ENCODE measurements at places on chromosomes 4 and X.

DNA sequence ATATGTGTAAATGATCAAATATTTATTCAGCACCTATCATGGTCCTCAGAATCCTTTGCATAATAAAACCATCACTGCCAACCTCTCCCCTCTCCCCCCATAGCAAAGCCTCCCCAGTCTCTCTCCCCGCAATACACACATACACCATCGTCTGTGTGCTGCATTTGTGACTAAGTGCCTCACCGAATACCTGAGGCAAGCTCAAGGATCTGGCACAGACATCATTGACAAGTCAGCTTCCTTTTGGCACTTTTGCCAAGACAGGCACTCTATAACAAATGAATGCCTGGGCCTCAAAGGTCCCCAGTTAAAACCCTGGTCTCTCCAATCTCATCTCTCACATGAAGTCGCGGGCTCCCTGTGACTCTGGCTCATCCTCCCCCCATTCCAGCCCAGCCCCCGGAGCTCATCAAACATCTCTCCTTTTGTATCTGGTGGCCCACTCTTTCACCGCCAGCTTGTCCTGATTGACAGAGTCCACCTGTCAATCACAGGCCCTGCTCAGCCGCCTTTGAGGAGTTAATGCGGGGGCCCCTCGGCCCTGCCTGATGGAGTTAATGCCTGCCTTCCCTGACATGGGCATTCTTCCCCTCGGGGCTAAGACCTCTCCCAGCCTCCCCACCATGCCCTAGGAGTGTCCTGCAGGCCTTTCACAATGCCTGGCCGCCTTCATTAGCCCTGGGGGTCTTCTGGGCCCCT lies 135.8 kb upstream of the ATP6AP2 start:
- no peak for DNase-seq

GRCh38 chrX:134738445-134738844 lies 80.2 kb upstream of the PLAC1 start:
- DNase-seq, result no peak

DNA sequence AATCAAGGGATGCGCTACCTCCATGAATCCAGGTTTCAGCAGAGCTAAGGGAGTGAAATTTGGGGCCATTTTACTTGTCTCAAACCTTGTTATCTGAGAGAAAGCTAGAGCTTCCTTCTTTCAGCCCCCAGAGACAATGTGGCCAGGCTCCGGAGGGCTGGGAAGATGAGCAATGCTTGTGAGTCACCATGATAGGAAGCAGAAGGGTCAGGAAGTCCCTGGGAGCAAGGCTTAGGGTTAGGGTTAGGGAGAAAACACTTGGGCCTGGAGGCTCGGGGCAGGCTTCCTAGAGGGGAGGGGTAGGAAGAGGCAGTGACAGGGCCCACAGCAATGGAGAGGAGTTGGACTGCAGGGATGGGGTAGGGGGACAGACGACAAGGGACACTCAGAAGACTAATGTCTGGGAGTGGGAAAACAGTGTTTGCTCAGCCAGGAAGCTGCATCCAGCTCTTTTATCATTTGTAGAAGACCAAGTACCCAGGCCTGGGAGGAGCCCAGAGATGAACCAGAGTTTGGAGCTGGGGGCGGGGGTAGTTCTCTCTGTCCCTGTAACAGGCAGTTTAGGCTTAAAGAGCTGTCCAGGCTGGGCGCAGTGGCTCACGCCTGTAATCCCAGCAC lies 16.4 kb upstream of the PORCN start:
- no peak for DNase-seq

- DNase-seq, result no peak
Observed at GRCh38 chrX:19349264-19349663, 5.5 kb downstream of the PDHA1 start.
